Right cardiac atrium (tissue), 5 donors: ENCODE measurements at places on chromosomes 5 and 9. TPM values are rescaled to one million over a fixed set of nuclear protein-coding genes. Genes with fewer than 3 reads are reported as not detected.

PCDHB12 gene
- 3.3 TPM for total RNA-seq

PCDH1 gene
- total RNA-seq: 21.3 TPM

SPINK13 gene
- not detected for total RNA-seq

HACD4 gene
- 1.2 TPM for total RNA-seq

LHX3 gene
- not detected for total RNA-seq

SGCD gene
- total RNA-seq: 75.8 TPM

SCGB3A1 gene
- not detected for total RNA-seq

GGTA1 gene
- total RNA-seq: 12.3 TPM

PCSK1 gene
- 0.71 TPM for total RNA-seq

SPATA31C1 gene
- total RNA-seq: not detected

GABRP gene
- total RNA-seq: not detected

NR4A3 gene
- total RNA-seq: 7.7 TPM

TEK gene
- 25.3 TPM for total RNA-seq
